Left renal pelvis (tissue), 4 donors: ENCODE measurements at places on chromosomes 5 and 9. TPM values are rescaled to one million over a fixed set of nuclear protein-coding genes. Genes with fewer than 3 reads are reported as not detected.

PCDHGB5 gene
- polyA plus RNA-seq, result 10.3 TPM

LRSAM1 gene
- polyA plus RNA-seq, result 14.6 TPM

GLRA1 gene
- not detected for polyA plus RNA-seq

DNA sequence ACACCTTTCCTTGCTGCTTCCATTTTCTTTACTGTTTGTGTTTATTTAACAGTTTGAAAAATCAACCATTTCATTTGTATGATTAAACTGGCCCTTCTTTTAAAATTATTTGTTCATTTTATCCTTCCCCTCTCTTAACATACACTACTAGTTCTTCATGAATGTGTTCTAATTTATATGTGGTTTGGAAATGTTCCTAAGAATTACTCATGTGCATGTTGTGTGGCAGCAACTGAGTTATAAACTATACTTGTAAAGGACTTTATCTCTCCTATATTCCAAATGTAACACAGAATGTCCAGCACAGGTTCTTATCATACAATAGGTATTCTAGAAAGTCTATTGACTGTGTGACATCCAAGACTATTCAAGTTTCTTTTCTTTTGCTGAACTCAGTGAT lies 358.2 kb upstream of the MEF2C start:
- no peak for DNase-seq

DNA sequence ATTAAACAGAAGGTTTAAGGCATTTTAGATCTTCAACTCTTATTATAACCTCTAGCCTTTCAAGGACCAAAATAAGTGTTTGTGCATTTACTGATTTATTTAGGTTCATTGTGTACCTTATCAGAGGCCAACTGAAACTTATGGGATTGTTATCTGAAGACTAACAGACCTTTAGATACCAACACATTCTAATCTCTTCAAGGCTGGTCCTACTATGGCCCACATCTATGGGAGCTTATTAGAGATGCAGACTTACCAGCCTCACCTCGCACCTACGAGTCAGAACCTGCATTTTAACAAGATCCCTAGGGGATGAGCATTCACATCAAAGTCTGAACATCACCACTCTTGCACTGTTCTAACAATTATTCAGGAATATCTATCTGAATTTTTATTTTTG lies 1.9 kb downstream of the IARS1 start:
- DNase-seq, result no peak

- DNase-seq, result no peak
Measured at GRCh38 chr9:30015073-30015472, 2369.4 kb upstream of the ACO1 start.

GRCh38 chr5:111865356-111865755 lies 108.4 kb upstream of the NREP start:
- DNase-seq, result no peak

DNA sequence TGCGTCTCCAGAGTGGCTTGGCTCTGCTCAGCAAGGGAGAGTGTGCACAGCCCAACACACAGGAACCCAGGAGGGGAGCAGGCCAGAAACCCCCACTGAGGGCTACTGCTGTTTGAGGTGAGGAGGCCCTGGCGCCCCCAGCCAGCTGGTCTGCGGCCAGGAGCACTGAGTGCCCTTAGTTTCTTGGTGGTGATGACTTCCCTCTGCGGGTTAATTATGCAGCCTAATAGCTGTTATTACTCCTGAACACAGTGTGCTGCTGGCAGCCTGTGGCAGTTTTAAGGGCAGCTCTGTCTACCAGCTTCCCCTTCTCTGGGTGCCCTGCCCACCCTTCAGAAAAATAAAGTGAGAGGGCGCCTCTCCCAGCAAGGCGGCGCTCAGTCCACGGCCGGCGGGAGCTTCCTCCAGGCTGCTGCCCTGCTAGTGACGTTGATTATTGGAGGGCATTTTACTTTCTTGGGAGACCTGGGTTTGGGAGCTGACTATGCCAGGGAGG lies 19.2 kb downstream of the GADD45G start:
- DNase-seq, result no peak

DNA sequence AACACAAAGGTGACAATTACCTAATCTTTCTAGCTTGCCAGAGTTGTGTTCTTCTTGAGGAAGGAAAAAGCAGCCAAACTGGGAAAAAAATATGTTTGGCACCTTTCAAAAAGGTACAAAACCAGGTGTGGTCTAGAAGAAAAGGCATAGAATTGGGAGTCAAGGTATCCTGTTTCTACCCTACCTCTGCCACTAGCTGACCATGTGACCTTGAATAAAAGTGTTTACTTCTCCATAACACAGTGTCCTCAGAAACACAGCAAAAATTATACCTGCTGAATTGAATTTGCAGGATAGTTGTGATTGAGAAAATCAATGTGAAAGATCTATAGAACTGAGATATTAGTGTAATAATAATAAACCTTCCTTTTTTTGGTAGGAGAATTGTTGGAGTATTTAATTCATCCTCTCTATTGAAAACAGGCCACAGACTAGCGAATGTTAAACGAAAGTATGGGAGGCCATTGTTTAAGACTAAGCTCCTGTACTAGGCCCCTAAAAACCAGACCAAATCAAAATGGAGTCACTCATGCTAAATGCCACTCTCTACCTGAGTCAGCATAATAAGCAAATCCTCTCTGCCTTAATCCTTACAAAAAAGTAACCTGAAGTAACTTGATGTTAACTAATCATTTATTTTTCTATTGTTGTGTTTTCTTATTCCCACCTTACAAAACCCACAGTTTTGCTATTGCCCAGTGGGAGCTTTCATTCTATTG lies 12.6 kb downstream of the CYFIP2 start:
- DNase-seq, result no peak

DNA sequence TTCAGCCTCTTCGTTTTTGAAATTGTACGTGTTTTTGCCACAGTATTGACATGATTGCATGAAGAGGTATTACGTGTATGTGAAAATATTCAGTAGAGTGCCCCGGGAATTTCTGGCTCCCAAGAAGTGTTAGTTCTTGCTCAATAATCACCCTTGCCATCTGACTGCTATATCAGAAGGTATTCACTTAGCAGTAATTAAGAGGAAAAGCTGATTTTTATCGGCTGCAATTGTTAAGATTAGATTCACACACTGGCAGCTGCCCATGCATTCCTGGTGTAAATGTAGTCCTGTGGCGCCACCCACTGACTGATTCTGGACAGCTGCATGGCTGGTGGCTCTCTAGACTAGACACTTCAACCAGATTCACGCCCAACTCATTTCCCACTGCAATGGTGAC lies 440.1 kb upstream of the ADAMTS16 start:
- peak; percentile 48 for DNase-seq

GRCh38 chr9:88684046-88684445 lies 149.1 kb downstream of the NXNL2 start:
- no peak for DNase-seq

GRCh38 chr5:53481159-53481886 lies 894 bp downstream of the FST start:
- DNase-seq, result no peak

- DNase-seq, result no peak
Measured at GRCh38 chr9:103992938-103993579, 101.0 kb upstream of the SMC2 start.

DNA sequence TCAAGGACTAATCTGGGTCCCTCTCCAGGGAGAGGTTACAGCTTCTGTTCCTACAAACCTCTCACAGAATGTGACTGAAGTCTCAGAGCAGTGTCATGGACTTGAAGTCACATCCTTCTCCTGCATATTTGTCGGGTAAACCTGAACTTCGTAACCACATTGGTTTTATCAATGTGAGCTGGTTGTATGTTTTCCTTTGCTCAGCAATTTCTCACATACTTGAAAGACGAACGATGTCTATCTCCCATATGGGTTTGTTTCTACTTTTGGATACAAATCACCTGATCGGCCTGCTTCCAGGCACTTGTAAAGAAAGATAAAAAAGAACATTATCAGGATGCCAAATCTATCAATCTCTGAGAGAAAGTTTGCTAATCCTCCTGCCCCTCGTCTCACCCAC lies 411.0 kb downstream of the SPOCK1 start:
- no peak for DNase-seq
